ENCODE measurements at places on chromosomes 2 and 18. TPM values are rescaled to one million over a fixed set of nuclear protein-coding genes. Genes with fewer than 3 reads are reported as not detected.

Gene MAT2A
- total RNA-seq, result 108 TPM

Gene ABCB11
- not detected for total RNA-seq

Gene KCNJ13
- total RNA-seq, result not detected

Gene AOX1
- total RNA-seq, result 6.1 TPM

Gene SLC5A6
- total RNA-seq, result 26.0 TPM

Gene LIMS3
- 5.4 TPM for total RNA-seq

Gene GMPPA
- 22.2 TPM for total RNA-seq

Gene CAB39
- total RNA-seq, result 46.6 TPM

Gene M1AP
- not detected for total RNA-seq

Gene IL18RAP
- total RNA-seq, result not detected

Gene AGAP1
- total RNA-seq, result 1.5 TPM

Gene SLC9A2
- total RNA-seq, result not detected

Gene AMMECR1L
- 18.7 TPM for total RNA-seq

Gene CTIF
- total RNA-seq, result 18.1 TPM

Gene NCKAP5
- under 0.01 TPM for total RNA-seq

Gene BCL11A
- 0.65 TPM for total RNA-seq

Gene PCARE
- total RNA-seq, result not detected

Gene TRIM54
- 1.2 TPM for total RNA-seq

Gene UGT1A10
- total RNA-seq, result not detected

Gene TMEM200C
- total RNA-seq, result not detected

Gene SCYGR1
- not detected for total RNA-seq

Gene CNOT11
- total RNA-seq, result 15.7 TPM

Gene SERPINB4
- not detected for total RNA-seq

Gene ZFP36L2
- total RNA-seq, result 7.7 TPM

Gene KIF1A
- total RNA-seq, result under 0.01 TPM

Gene TMEM178A
- total RNA-seq, result not detected

Gene DAW1
- 0.20 TPM for total RNA-seq

Gene ARHGEF33
- under 0.01 TPM for total RNA-seq

Gene PSMA8
- not detected for total RNA-seq

Gene PLCL1
- 1.7 TPM for total RNA-seq

Gene GKN1
- total RNA-seq, result not detected

Gene UPP2
- total RNA-seq, result not detected

Gene OSBPL6
- 4.0 TPM for total RNA-seq

Gene RAPGEF4
- total RNA-seq, result 13.9 TPM

Gene LCT
- not detected for total RNA-seq

Gene ALKAL2
- total RNA-seq, result not detected

Gene GPR148
- not detected for total RNA-seq

Gene ANTXR1
- 0.65 TPM for total RNA-seq

Gene CYP26B1
- 0.44 TPM for total RNA-seq

Gene ALPP
- total RNA-seq, result not detected

Gene NRP2
- total RNA-seq, result 137 TPM

Gene REG1B
- not detected for total RNA-seq

Gene AQP12B
- total RNA-seq, result not detected

Gene TGFBRAP1
- 32.7 TPM for total RNA-seq

Gene CBLN2
- total RNA-seq, result under 0.01 TPM

Gene AKAIN1
- total RNA-seq, result not detected

Gene CAPN14
- total RNA-seq, result under 0.01 TPM

All from lung microvascular endothelial cell (primary cell).